ENCODE measurements at places on chromosomes 4 and X.

DNA sequence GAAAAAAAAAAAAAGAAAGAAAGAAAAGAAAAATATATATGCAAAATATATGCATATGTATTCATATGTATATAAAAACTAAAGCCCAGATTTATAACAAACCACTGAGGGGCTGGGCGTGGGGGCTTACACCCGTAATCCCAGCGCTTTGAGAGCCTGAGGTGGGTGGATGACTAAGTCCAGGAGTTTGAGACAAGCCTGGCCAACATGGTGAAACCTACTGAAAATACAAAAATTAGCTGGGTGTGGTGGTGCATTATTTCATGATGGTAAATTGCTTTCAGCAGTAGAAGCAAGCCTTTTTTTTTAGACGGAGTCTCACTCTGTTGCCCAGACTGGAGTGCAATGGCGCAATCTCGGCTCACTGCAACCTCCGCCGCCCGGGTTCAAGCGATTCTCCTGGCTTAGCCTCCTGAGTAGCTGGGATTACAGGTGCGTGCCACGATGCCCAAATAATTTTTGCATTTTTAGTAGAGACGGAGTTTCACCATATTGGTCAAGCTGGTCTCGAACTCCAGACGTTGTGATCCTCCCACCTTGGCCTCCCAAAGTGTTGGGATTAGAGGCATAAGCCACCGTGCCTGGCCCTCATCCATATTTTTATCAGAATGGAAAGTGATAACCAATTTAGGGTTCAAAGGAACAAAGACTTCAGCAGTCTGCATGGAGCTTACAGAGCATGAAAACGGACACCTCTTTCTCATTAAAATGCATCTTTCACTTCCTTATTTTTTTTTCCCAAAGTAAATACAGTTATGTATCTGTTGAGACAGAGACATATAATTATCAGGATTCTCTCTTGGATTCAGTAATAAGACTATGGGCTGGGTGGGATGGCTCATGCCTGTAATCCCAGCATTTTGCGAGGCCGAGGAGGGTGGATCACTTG lies 27.7 kb upstream of the MOB1B start:
- DNase-seq, result no peak

GRCh38 chr4:147334478-147334877 lies 146.4 kb upstream of the EDNRA start:
- DNase-seq, result no peak

GRCh38 chrX:152937236-152937635 lies 39.4 kb downstream of the ZNF185 start:
- no peak for DNase-seq

DNA sequence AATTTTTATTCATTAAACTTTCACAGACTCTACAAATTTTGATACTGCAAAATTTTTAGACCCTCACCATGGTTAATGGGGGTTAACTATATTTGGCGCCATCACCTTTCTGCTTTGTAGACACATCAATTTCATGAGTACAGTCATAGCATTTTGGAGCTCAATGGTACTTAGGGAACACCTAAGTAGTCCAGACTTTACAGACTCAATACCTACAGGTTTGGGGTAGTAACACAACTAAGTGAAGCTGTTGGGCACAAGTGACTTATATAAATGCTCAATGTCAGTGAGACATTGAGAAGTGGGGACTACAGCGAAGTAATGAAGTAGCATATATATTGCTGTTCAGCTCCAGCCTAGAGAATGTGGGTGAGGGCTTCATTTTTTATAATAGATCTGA lies 7.5 kb downstream of the GPRIN3 start:
- DNase-seq, result no peak

GRCh38 chrX:154064637-154065435 lies 32.7 kb downstream of the MECP2 start:
- DNase-seq, result no peak

- DNase-seq, result no peak
Observed at GRCh38 chrX:41382714-41383645, 49.0 kb downstream of the DDX3X start.

- no peak for DNase-seq
Observed at GRCh38 chr4:126130215-126130614, 815.5 kb downstream of the FAT4 start.
